ENCODE measurements at places on chromosomes 7 and 10. TPM values are rescaled to one million over a fixed set of nuclear protein-coding genes. Genes with fewer than 3 reads are reported as not detected.

Gene TUBAL3
- not detected for total RNA-seq

Gene PKD2L1
- total RNA-seq = 0.08 TPM

DNA sequence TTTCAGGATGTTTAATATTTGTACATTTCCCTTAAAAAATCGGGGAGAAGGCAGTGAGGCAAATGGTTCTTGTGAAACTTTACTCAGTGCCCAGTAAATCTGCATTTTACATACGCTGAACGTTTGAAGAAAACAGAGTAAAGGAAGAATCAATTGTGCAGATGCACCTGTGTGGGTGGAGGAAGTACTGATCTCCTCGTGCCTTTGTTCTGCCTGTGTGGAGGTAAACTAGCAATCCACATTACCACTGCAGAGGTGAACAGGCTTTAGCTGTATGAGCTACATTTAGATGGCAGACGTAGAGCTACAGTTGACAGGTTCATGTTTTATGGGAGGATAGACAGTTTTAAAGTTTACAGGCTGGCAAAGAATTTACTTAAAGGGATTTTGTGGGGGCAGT lies 62.7 kb upstream of the VIPR2 start:
- H3K27ac ChIP-seq = no peak overlapping the region
- H3K4me1 ChIP-seq = no peaks in the 10 kb centered on the region
- no peak overlapping the region for H3K4me3 ChIP-seq
- H3K27me3 ChIP-seq = no peaks in the 10 kb centered on the region
- no peaks in the 10 kb centered on the region for H3K36me3 ChIP-seq

- H3K4me3 ChIP-seq = no peak overlapping the region
- peaks cover 10% of the 10 kb centered on the region for H3K4me1 ChIP-seq
- no peaks in the 10 kb centered on the region for H3K36me3 ChIP-seq
- no peak for DNase-seq
These were observed 10.3 kb downstream of the KCP start for GRCh38 chr7:128900237-128900636.

- no peak overlapping the region for H3K27ac ChIP-seq
- H3K4me1 ChIP-seq = no peaks in the 10 kb centered on the region
- H3K27me3 ChIP-seq = no peaks in the 10 kb centered on the region
- no peaks in the 10 kb centered on the region for H3K36me3 ChIP-seq
- no peak for DNase-seq
These were observed 61.6 kb downstream of the ARHGAP22 start for GRCh38 chr10:48543182-48543844.

All from GM12878 (cell line).